ENCODE measurements at places on chromosomes 3 and 15. TPM values are rescaled to one million over a fixed set of nuclear protein-coding genes. Genes with fewer than 3 reads are reported as not detected.
A peak's percentile ranks its signal among the peaks of the same experiment; 100 is the strongest.

- H3K4me3 ChIP-seq, result no peak overlapping the region
- H3K4me1 ChIP-seq, result no peaks in the 10 kb centered on the region
- no peaks in the 10 kb centered on the region for H3K36me3 ChIP-seq
- peak; percentile 70 for DNase-seq
- no peak overlapping the region for H3K27ac ChIP-seq
- no peaks in the 10 kb centered on the region for H3K27me3 ChIP-seq
These were observed 99.2 kb upstream of the TRPM1 start for GRCh38 chr15:31200735-31201151.

DNA sequence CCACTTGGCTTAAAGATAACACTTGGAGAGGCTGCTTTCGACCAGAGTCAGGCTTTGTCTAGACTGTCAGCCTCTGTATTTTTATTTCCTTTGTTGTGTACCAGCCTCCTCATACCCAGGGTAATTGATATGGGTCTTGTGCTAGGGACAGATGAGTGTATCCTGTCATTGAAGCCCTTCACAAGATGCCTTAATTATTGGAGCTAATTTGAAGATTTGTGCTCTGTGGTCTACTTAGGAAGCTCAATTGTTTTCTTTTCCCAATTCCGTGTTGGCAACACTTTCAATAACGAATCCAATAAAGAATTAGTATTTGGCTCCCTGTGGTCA lies 60.5 kb upstream of the DPH6 start:
- H3K27ac ChIP-seq, result no peak overlapping the region
- no peaks in the 10 kb centered on the region for H3K36me3 ChIP-seq
- no peak for DNase-seq
- H3K4me3 ChIP-seq, result no peak overlapping the region

GRCh38 chr3:134186391-134186790 lies 64.3 kb downstream of the RYK start:
- no peak overlapping the region for H3K27ac ChIP-seq
- H3K36me3 ChIP-seq, result no peaks in the 10 kb centered on the region
- H3K4me3 ChIP-seq, result no peak overlapping the region
- H3K4me1 ChIP-seq, result no peaks in the 10 kb centered on the region
- H3K27me3 ChIP-seq, result no peaks in the 10 kb centered on the region
- no peak for DNase-seq

Gene ZBTB38
- total RNA-seq, result 263 TPM

DNA sequence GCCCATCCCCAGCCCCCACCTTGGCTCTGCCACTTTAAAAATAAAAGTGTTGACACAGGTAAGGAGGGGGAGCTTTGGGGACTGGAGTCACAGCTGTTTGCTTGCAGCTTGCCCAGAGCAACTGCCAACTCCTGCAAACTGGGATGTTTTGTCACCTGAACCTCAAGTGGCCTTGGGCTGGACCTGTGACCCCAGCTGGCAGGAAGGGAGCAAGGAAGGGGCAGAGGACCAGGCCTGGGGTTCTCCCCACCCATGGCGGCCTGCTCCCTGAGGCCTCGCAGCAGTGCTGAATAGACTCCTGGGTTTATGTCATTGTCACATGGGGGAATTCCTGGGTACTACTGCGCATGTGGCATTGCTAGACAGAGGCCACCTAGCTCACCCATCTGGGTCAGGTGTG lies 246.9 kb upstream of the TLE3 start:
- no peak for DNase-seq
- no peaks in the 10 kb centered on the region for H3K27me3 ChIP-seq
- no peaks in the 10 kb centered on the region for H3K4me1 ChIP-seq
- no peak overlapping the region for H3K27ac ChIP-seq

GRCh38 chr3:127455541-127456450 lies 134.7 kb downstream of the TPRA1 start:
- peaks cover 32% of the 10 kb centered on the region for H3K27me3 ChIP-seq
- peaks cover 6% of the 10 kb centered on the region for H3K4me1 ChIP-seq
- DNase-seq, result peak; percentile 30
- no peak overlapping the region for H3K27ac ChIP-seq

Gene CHRNA5
- 0.31 TPM for total RNA-seq

Gene KBTBD8
- 1.9 TPM for total RNA-seq

Gene CCDC39
- total RNA-seq, result 1.2 TPM

- H3K27ac ChIP-seq, result no peak overlapping the region
- H3K4me3 ChIP-seq, result no peak overlapping the region
- H3K27me3 ChIP-seq, result no peaks in the 10 kb centered on the region
- no peaks in the 10 kb centered on the region for H3K36me3 ChIP-seq
- no peaks in the 10 kb centered on the region for H3K4me1 ChIP-seq
These were observed 40.3 kb upstream of the SCN5A start for GRCh38 chr3:38689774-38690173.

GRCh38 chr3:149388531-149389417 lies 11.3 kb upstream of the TM4SF1 start:
- peak overlapping the region; percentile 68 for H3K27ac ChIP-seq
- H3K4me3 ChIP-seq, result no peak overlapping the region
- H3K27me3 ChIP-seq, result no peaks in the 10 kb centered on the region
- no peaks in the 10 kb centered on the region for H3K36me3 ChIP-seq
- H3K4me1 ChIP-seq, result peaks cover 7% of the 10 kb centered on the region

- peak overlapping the region; percentile 81 for H3K27ac ChIP-seq
- no peaks in the 10 kb centered on the region for H3K36me3 ChIP-seq
- peak overlapping the region; percentile 56 for H3K4me3 ChIP-seq
- peaks cover 77% of the 10 kb centered on the region for H3K4me1 ChIP-seq
These were observed 24.1 kb downstream of the ARPP21 start for GRCh38 chr3:35663471-35663870.

GRCh38 chr15:69393831-69394491 lies 20.2 kb upstream of the KIF23 start:
- H3K4me1 ChIP-seq, result no peaks in the 10 kb centered on the region
- DNase-seq, result no peak
- H3K27ac ChIP-seq, result no peak overlapping the region
- H3K4me3 ChIP-seq, result no peak overlapping the region
- no peaks in the 10 kb centered on the region for H3K36me3 ChIP-seq

DNA sequence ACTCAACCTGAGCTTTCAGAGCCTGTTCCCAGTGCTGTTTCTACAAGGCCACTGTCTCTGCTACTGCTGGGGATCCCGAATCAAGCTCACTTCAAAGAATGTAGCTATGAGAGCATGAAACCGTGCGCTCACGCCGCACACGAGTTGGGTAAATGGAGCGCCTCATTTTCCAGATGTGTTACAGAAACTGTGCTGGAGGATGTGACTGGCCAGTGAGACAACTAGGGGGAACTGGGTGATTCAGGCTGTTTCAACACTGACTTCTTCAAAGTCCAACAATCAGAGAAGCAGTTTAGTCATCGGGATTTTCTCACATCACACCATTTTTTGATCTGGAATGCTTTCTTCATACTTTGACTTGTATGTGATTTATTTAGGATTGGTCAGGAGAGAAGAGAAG lies 3.5 kb downstream of the ZNF710 start:
- H3K27ac ChIP-seq, result peak overlapping the region; percentile 83
- H3K4me3 ChIP-seq, result no peak overlapping the region
- H3K27me3 ChIP-seq, result no peaks in the 10 kb centered on the region
- no peaks in the 10 kb centered on the region for H3K36me3 ChIP-seq

Gene SLC12A8
- not detected for total RNA-seq

DNA sequence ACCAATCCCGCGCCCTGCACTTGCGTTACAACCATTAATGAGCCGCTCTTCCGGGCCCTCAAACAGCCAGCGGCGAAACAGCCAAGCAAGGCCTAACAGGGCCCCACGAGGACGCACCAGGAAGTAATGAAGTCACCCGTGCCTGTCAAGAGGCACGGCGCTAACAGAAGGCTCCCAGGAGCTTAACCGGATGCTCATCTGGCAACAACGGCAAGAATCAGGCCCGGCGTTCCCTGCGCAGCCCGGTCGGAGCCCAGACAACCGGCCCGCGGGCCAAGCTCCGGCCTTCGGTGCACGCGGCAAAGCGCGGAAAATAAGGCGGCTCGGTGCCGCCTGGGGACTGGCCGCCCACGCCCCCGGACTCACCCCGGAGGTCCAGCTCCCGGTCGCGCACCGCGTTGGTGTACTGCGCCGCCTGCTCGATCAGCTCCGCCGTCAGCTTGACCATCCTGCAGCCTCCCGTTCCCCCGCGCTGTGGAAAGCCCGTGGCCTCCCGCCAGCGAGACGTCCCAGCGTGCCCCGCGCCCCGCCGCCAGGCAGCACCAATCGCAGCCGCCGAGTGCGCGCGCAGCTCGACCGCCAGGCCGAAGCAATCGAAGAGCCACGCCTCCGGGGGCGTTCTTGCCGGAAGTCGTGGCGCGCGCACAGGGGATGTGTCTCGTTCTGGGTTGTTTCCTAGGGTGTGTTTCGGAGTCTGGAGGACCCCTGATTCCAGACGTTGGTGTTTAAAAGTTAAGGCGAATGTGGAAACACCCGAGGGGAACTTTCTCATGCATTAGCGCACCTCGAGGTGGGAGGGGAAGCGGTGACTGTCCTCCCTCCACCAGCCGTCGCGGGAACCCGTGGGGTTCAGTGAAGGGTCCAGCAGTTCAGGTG lies at the start of gene SNRPA1:
Gene SNRPA1, minus strand, starts transcription at position 518 of the 876 bp plus-strand sequence. Its CDS starts 70 bp downstream, at position 448.
- peak within 1 kb of the TSS; percentile 99 for H3K4me3 ChIP-seq
- peak within 1 kb of the TSS; percentile 99 for H3K27ac ChIP-seq
- H3K36me3 ChIP-seq, result no peaks in the 10 kb centered on the region

DNA sequence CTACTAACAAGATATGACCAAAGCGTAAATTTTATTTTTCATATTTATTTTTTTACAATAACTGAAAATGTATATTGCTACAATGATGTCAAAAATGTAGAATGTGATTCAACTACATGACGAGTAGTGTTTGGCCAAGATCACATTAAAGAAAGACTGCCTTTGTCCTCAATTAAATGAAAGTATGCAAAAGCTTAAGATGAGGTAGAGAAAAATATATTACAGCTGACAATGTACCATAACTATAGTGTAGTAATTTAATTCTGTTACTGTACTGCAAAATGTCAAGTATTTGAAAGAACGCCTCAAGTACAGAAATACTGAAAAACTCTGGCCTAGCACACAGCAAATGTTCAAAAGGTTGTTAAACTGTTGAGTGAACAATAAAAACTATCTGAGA lies 9.7 kb downstream of the PRICKLE2 start:
- DNase-seq, result no peak
- H3K4me1 ChIP-seq, result peaks cover 28% of the 10 kb centered on the region
- no peaks in the 10 kb centered on the region for H3K27me3 ChIP-seq
- no peaks in the 10 kb centered on the region for H3K36me3 ChIP-seq
- no peak overlapping the region for H3K27ac ChIP-seq

Gene PPARG
- total RNA-seq, result 8.4 TPM

DNA sequence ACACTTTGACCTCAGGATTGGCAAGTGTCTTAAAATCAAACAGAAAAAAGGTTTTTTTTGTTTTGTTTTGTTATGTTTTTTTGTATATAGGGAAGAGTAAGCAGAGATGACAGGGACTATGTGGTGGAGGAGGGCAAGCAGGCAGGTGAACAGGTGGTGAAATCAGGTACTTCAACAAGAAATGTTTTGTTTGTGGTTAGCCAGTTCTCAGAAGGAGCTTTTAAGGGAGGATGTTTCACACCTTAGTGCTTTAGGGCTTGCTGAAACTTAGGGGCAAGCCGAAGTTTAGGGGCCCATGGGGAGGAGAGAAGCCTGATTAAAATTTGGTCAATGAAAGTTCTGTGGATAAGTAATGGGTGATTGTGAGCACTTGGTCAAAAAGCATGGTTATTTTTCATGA lies 370.7 kb upstream of the SLCO3A1 start:
- no peak for DNase-seq
- H3K36me3 ChIP-seq, result no peaks in the 10 kb centered on the region
- H3K27ac ChIP-seq, result no peak overlapping the region
- no peaks in the 10 kb centered on the region for H3K27me3 ChIP-seq
- H3K4me3 ChIP-seq, result no peak overlapping the region

Gene SNURF
- 16.5 TPM for total RNA-seq

- no peak overlapping the region for H3K4me3 ChIP-seq
- H3K27ac ChIP-seq, result no peak overlapping the region
- no peaks in the 10 kb centered on the region for H3K4me1 ChIP-seq
- H3K36me3 ChIP-seq, result no peaks in the 10 kb centered on the region
These were observed 83.6 kb downstream of the RAP2B start for GRCh38 chr3:153245661-153246060.

DNA sequence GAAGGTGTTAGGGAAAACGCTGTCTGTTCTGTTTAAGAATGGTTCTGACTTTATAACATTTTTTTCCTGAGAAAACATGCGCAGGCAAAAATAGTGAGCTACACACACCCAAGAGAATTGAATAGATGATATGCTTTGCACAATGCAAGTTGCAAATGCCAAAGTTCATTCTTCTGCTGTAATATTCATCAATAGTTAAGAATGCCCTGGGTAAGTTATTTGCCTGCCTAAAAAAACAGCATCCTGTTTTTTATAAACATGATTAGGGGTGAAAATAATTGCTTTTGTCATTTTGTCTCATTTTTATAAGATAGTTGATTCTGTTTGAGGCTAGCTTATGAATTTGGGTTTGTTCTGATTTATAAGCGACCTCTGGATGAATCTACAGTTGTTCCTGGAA lies 99.4 kb downstream of the DTWD1 start:
- DNase-seq, result no peak
- no peaks in the 10 kb centered on the region for H3K27me3 ChIP-seq
- H3K27ac ChIP-seq, result peak overlapping the region; percentile 33
- H3K4me1 ChIP-seq, result peaks cover 3% of the 10 kb centered on the region
- H3K4me3 ChIP-seq, result no peak overlapping the region
- H3K36me3 ChIP-seq, result no peaks in the 10 kb centered on the region

DNA sequence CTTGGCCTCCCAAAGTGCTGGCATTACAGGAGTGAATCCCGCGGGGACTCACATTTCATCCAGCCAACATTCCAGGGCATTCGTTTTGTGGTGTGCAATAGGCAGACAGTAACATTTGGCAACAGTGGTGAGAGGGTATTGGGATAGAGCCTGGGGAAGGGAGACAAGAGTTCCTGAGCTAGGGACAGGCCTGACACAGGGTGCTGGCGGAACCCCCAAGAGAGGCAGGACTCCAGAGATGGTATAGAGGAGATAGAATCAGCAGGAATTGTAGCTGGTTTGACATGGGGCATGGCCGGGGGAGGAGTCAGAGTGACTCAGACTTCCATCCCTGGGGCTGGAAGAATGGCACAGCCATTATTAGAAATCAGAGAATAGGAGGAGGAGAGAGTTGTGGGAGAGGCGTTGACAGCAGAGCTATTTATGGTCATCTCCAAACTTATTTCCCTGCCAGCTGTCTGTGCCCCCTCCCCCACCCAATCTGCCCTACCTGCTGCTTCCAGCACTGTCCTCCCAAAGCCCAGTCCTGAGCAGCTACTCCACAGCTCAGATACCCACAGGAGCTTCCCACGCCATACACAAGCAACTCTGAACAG lies 4.4 kb upstream of the IDH2 start:
- no peaks in the 10 kb centered on the region for H3K36me3 ChIP-seq
- peaks cover 34% of the 10 kb centered on the region for H3K4me1 ChIP-seq
- no peak overlapping the region for H3K4me3 ChIP-seq
- DNase-seq, result peak; percentile 88
- no peaks in the 10 kb centered on the region for H3K27me3 ChIP-seq

GRCh38 chr3:154040283-154040682 lies 80.9 kb upstream of the ARHGEF26 start:
- DNase-seq, result no peak
- no peaks in the 10 kb centered on the region for H3K4me1 ChIP-seq
- no peak overlapping the region for H3K4me3 ChIP-seq
- H3K36me3 ChIP-seq, result no peaks in the 10 kb centered on the region
- no peak overlapping the region for H3K27ac ChIP-seq
- H3K27me3 ChIP-seq, result no peaks in the 10 kb centered on the region
